ENCODE measurements at places on chromosomes 7 and 10.
A peak's percentile ranks its signal among the peaks of the same experiment; 100 is the strongest.

DNA sequence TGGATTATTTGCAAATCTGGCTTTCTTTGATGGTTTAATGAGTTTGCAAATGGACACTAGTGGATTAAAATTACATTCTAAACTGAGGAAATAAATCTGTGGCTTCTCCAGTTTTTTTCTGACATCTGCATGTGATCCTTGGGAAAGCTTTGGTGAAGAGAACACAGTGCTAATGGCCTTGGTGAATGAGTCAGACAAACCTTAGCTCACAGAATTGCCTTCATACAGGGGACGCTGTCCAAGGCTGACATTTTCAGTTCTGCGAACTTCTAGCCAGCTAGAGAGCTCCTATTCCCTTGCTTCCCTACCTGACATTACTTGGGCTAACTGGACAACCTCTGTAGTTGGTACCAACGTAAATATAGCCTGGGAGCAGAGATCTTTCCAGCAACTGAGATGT, 21.2 kb downstream of the BMPER start:
- DNase-seq: no peak

GRCh38 chr10:84331091-84331490, 2.7 kb downstream of the CCSER2 start:
- DNase-seq: no peak

GRCh38 chr10:79275431-79275851, 71.8 kb upstream of the PPIF start:
- no peak for DNase-seq

DNA sequence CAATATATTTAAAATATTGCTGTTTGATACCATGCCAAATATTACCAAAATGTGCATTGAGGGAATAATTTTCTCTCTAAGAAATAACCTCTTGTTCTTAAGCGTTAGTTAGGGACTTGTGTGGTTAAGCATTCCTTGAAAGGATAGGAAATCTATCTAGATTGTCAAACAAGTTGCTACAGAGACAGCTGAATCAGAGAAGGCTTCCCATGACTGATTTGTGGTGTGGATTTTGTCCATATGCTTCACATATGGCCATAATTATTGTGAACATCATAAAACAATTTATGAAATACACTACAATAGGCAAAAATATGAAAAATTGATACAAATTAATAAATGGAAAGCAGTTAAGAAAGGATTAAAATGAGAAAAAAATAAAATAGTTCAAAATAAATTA, 96.3 kb downstream of the GNAT3 start:
- no peak for DNase-seq

DNA sequence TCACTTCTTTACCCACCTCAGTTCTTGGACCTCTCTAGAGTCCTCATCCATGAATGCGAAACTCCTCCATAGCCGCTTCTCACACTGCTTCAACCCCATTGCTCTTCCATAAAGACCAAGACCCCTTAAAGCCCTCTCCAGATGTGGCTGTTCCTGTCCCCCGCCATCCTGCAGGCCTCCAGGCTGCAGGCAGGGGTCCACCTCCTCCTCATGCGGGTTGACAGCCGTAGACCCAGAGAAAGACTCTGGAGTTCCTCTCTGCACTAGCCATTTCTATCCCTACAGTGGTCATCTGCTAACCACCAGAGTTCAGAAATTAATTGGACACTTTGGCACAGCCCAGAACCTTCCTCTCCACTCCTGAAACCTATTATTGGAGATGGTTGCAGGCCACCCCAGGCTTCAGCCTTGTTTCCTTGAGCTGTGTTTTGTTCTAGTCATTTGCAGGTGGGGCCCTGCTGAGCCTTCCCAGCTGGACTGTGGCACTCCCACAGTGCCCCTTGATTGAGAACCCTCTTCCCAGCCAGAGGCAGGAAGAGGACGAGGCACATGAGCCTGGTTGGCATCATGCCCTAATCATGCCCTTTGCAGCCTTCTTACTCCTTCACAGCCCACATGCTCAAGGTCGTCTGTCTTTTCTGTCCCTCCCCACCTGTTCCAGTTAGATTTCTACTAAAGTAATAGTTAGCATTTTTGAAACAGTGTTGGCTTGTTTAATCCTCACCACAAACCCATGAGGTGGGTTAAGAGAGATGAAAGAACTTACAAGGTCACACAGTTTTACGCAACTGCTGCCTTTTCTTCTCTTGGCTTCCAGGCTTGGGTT, 23.9 kb downstream of the CUL1 start:
- DNase-seq: peak; percentile 58

DNA sequence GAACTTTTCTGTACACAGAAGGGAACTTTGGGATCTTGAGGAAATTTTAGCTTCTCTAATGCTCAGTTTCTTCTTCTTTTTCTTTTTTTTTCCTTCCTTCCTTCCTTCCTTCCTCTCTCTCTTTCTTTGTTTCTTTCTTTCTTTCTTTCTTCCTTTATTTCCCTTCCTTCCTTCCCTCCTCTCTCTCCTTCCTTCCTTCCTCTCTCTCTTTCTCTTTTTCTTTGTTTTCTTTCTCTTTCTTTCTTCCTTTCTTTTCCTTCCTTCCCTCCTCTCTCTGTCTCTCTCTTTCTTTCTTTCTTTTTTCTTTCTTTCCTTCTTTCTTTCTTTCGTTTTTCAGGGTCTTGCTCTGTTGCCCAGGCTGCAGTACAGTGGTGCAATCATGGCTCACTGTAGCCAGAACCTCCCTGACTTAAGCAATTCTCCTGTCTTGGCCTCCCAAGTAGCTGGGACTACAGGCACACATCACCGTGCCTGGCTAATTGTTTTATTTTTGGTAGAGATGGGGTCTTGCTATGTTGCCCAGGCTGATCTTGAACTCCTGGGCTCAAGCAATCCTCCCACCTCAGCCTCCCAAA, 58.6 kb upstream of the SDK1 start:
- DNase-seq: no peak

- no peak for DNase-seq
Measured at GRCh38 chr7:79180533-79180932, 272.9 kb downstream of the MAGI2 start.

DNA sequence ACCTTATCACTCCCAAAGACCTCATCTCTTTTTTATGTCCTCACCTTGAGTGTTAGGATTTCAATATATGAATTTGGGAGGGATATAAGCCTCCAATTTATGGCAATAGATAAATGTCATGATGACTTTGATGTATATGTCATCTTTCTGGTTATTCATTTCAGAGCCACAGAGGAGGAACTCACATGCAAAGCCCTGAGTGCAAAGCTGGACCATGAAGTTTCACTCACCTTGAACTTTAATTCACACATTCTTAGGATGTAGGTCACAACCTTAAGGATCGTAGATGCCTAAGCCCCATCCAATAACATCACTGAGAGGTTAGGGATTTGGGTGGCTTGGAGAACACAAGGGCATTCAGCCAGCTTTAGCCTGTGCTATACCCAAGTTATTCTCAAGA, 81.9 kb upstream of the ZPBP start:
- no peak for DNase-seq

DNA sequence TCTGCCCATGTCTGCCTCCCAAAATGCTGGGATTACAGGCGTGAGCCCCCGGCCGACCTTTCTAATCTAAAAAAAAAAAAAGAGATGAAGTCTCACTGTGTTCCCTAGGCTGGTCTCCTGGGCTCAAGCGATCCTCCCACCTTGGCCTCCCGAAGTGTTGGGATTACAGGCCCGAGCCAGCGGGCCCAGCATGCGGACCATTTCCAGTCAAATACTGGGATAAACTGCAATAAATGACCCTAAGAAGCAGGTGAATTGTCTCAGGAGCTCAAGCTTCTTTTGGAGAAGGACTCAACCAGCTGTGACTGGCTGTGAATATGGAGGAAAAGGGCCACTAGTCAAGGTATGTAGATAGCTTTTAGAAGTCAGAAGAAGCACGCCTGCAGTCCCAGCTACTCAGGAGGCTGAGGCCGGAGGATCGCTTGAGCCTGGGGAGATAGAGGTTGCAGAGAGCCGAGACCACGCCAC, 550 bp upstream of the CREM start:
- DNase-seq: no peak

GRCh38 chr10:8738987-8739386, 684.5 kb downstream of the GATA3 start:
- no peak for DNase-seq

GRCh38 chr10:74928742-74929191, 102.4 kb downstream of the KAT6B start:
- DNase-seq: no peak

GRCh38 chr10:68231817-68232251, at the start of gene ATOH7:
TSS of gene ATOH7 (minus strand) at chr10:68232113. CDS start at chr10:68231677, 436 bp downstream.
- DNase-seq: no peak

DNA sequence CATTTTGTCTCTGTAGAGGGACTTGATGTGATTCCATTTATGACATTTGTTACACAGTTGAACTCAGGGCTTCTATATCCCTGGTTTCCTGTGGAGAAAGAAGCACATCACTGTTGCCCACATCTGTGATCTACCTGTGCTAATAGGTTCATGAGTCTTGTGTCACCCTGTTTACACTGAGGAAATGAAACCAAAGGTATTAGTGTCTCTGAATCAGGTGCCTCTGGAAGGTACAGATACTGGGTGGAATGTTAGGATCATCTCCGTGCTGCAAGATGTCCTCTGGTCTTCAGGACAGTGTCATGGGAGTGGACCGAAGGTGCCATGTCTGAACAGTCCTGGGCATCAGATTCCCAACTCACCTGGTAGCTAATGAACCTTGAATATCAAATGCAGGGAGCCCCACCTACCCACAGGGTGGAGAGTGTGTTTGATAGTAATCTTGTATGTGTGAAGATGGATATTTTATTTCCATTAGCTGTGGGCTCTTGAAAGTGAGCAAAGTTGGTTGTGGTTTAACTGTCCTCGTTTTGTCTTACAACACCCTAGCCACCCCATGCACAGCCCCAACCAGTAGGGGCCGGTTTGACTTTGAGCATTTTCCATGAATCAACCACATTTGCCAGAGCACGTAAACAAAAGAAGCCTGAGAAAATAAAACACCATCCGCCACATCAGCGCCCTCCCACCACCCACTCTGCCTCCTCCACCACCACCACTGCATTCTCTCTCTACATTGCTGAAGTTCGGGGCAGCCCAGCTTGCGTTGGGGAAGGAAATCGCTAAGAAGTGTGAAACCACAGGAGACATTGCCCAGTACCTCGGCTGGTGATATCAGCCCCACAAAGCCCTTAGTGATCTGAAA, 40.7 kb downstream of the TARP start:
- DNase-seq: no peak

DNA sequence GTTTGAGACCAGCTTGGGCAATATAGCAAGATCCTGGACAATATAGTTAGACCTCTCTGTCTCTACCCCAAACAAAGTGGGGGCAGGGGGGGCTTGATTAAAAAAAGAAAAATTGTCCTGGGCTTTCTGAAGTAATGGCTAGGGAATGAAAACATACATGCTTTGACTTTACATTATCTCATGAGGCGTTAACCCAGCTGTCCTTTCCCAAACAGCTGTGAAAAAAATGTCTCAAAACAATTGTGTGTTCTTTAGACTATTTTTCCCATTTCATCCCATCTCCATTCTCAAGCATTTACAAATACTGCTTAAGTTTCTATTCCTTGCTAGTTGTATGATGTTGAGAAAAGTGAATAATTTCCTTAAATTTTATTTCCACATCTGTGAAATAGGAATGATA, 27.0 kb upstream of the CDK13 start:
- no peak for DNase-seq

- DNase-seq: no peak
Measured at GRCh38 chr7:151869968-151870918, 6.7 kb downstream of the PRKAG2 start.

GRCh38 chr7:47866120-47866519, 82.1 kb downstream of the PKD1L1 start:
- DNase-seq: no peak

DNA sequence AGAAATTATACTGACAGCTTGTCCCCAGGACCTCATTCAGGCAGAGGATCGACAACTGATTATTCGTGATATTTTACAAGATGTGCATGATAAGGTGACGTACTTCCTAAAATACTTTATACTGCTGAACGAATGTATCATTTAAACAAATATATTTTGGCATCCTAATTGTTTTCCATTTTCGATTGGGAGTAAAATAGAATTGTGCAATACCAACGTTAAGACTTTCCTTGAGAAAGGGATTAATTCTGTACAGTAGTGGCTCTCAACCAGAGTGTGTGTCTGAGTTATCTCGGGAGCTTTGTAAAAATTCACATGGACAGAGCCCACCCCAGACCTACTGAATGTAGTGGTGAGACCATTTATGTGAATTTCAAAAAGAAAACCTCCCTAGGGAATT, 43.8 kb upstream of the STMP1 start:
- no peak for DNase-seq

DNA sequence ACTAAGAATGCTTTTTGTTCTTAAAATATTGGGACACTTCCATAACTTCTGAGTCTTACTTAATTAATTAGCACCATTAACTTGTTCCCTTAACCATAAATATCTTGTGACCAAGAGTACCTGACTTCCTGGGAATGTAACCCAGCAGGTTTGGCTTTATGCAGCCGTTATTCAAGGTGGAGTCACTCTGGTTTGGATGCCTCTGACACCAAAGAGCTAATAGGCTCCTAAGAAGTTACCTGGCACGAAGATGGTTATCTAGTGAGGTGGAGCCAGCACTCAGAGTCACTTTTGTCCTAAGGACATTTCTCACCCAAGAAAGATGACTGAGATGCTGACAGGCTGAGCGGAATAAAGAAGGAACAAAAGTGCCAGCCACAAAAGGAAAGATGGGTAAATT, 172.3 kb downstream of the C1GALT1 start:
- no peak for DNase-seq

- DNase-seq: no peak
Measured at GRCh38 chr7:138755842-138756590, 41.8 kb upstream of the TMEM213 start.

DNA sequence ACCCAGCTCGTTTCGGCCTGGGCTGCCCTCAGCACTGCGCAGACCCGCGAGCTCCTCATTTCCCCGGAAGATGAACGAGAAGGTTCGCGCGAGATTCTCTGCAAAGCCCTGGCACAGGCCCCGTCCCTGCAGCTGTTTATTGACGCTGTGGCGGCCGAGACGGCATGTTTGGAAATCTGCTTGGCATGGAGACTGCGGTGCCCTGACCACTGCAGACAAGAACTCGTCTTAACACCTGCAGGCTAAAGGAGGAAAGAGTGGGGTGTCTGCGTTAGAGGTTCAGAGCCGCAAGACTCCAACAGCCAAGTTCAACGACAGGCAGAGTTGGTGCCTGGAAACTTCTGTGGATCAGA, 125.6 kb downstream of the DNAJB6 start:
- DNase-seq: no peak

DNA sequence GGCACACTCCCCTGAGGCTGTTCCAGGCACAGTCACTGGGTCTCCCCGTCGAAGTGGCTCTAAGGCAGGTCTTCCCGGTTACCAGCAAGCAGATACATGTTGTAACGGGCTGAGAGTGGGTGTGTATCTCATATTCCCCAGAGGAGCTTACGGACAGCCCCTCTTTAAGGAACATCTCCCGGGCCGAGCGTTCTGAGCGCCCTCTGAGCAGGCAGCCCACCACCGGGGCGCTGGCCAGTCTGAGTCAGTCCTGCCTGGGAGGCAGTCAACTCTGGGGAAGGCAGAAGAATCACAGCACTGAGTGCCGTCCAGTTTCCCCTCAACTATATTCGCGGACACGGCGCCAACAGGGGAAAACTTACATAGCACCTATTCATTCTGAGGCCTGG, 117.4 kb downstream of the LHPP start:
- no peak for DNase-seq

GRCh38 chr10:32143302-32143847, 87.2 kb upstream of the KIF5B start:
- DNase-seq: no peak

Measured in NCI-H345 (cell line).